Activated T-helper 1 cell treated with anti-CD3 and anti-CD28 coated beads, Interleukin-2, amount 50 U/mL, for 16 hours (primary cell): ENCODE measurements at places on chromosomes 16 and 17.

DNA sequence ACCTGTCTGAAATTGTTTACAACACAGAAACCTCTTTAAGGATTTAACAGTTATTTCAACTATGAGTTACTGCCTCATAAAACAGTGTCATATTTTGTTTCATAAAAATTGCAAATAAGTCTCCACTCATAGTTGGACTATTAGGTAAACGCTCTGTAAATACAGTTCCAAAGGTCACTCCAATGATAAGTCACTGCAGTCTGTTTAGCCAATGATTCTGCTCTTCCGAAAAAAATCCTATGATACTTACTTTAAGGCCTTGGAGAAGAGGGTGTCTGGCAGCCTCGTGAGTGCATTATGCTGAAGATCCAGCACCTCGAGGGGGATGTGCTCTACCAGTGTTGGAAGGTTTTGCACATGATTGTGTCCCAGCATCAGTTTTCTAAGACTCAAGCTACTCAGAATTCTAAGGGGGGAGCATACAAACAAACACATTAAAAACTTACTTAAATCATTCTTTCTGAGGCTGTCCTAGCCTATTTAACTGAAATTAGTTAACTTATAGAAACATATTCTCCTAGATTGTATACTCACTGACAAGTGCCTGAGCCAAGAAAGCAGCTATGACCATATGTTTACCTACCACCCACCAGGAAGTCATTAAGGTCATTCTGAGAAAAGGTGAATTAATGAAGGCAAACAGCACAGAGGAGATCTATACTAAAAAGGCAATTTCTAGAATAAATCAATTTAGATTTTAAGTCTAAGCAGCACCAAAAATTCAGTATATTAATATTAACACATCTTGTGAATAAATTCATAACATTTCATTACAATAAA is 41.1 kb downstream of the MARVELD3 start:
- DNase-seq = no peak

DNA sequence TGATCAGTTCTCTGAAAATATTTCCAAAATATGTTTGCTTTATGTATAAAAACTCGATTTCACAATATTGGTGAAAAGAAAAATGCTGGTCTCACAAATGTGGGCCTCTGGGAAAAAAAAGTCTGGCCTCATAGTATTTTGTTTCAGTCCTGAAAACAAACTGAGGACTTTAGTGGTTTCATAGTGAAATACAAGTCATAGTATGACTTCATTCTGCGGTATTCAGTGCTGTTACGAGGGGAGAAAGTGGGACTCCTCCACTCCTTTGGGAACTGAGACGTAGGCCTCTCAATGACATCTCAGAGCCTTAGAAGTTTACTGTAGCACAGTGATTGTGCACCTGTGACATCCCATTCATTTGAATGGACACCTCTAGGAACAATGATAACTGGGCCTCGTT is 56.0 kb downstream of the CYB561 start:
- DNase-seq = no peak

- DNase-seq = no peak
These were observed 299.3 kb downstream of the MAP2K6 start for GRCh38 chr17:69713815-69714214.

DNA sequence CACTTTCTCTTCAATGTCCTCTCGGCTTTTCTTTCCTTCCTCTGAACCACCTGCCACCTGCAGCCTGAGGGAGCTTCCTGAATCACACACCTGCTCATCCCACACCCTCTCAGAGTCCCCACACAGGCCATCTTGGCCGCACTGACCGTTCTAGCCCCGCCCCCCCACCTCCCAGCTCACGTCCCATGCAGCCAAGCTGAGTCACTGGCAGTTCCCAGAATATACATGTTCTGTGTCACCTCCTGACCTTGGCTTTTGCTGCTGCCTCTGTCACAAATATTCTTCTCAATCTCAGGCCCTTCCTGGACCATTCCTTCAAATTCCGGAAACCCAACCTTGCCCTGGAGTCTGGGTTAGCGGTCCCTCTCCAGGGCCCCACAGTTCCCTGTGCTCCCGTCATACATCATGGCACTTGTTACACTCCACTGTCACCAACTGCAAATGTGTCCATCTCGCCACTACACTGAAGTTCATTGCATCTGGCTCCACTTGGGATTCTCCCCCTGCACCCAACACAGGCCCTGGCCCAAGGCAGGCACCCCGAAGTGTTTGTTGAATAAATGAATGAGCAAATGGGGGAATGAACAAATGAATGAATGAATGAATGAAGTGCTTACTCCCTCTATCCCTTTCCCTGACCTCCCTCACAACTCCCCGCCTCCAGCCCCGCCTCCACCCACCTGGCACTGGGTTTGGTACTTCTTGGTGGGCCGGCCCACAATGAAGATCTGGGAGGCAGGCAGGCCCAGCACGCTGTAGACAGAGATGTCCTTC is 12.8 kb downstream of the PIMREG start:
- no peak for DNase-seq

GRCh38 chr16:83830091-83830768 is 22.5 kb downstream of the HSBP1 start:
- DNase-seq = no peak

DNA sequence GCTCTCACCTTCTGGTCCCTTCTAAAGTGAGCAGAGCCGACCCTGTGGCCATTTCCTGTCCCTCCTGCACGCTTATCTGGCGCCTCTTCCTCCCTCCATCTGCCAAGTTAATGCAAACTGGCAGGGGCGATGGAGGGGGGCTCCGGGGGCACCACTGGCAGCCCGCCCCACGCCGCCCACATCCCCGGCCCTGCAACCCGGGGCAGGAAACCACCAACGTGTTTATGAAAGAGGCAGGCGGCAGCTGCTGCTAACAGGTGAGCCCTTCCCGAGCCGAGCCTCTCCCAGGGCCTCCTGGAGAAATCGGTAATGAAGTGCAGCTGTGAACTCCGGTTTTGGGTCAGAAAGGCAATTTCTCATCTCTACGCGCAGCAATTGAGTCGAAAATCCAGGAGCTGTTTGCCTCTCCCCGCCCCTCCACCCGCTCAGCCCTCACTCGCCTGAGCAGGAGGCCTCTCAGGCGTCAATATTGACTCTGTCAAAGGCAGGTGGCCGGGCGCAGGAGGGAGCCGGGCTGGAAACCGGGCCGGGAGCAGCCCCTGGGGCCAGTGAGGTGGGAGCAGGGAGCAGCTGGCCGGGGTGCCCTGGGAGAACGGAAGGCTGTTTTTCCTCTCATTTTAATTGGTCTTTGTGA is 164.4 kb upstream of the GSE1 start:
- DNase-seq = peak; percentile 7

DNA sequence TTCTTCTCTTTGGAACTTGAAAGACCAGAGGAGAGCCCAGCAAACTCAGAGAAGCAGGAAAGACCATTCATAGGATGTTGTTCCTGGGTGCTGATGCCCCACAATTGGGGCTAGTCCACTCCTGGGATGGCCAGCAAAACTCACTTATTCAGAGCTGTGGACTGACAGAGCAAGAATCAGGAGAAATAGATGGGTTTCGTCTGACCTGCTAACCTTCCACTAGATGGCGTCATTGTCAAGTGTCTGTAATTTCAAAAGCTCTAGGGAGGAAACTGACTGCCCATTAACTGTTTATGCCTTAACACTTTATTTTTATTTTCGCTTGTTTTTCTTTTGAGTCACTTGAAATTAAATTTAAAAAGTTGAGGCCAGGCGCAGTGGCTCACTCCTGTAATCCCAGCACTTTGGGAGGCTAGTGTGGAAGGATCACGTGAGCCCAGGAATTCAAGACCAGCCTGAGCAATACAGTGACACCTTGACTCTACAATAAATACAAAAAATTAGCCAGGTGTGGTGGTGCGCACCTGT is 28.7 kb upstream of the MILR1 start:
- DNase-seq = no peak

GRCh38 chr16:8622315-8622656 is 788 bp downstream of the METTL22 start:
- no peak for DNase-seq

- DNase-seq = no peak
These were observed 316 bp downstream of the DLG4 start for GRCh38 chr17:7219229-7219811.

- no peak for DNase-seq
These were observed 33.7 kb downstream of the LITAFD start for GRCh38 chr16:8915722-8916301.

DNA sequence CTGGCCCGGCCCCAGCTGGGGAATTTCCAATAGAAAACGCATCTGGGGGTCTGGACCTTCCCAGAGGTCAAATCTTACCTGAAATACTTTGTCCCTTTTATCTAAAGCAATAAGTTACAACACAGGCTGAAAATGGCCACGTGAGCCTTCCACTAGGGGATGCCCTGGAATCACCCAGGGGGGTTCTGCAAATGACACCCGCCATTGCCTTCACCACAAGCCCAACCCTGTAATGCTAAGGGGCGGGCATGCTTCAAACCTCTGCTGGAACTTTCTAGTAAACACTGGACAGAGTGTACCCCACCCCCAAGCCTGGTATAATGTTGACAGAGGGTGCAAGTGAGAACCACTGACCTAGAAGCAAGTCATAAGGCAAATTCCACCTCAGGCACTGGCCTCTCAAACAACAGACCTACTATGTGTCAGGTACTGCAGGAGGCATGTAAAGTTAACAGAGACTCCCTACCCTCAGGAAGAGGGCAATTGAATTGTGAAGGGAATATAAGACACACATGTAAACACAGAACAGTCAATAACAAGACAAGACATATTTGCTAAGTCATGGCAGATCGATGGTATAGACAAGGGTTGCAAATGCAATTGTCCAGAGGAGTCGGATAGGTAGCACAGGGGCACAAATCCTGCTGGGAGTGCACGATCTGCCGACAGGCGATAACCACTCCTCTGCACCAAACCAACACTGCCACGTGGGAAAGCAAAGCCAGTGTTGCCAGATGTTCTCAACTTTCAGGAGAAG is 59.0 kb downstream of the ARHGAP17 start:
- DNase-seq = no peak

GRCh38 chr17:46976626-46977270 is 2.3 kb downstream of the RPRML start:
- no peak for DNase-seq

DNA sequence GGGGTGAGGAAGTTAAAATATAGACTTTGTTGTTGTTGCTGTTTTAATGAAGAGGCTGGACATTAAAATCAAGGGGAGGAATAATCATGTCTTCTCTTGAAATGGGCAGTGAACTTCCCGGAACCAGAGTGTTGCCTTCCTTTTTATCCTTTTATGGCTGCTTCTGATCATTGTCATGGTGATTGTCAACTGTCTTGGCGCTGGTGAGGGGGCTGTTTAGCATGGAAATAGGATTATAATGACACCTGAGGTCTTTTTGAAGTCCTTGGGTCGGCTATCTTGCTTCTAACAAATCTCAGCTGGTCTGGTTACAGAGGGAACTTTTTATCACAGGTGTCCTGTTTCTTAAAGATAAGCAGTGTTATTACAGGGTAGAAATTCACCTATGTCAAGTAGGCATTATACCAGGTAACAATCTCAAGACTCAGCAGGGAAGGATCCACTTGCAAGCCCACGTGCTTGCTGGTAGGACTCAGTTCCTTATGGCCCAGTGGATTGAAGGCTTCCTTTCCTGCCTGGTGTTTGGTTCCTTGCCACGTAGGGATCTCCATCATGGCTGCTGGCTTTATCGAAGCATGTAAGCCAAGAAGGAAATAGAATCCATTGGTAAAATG is 349.3 kb downstream of the WWOX start:
- no peak for DNase-seq

DNA sequence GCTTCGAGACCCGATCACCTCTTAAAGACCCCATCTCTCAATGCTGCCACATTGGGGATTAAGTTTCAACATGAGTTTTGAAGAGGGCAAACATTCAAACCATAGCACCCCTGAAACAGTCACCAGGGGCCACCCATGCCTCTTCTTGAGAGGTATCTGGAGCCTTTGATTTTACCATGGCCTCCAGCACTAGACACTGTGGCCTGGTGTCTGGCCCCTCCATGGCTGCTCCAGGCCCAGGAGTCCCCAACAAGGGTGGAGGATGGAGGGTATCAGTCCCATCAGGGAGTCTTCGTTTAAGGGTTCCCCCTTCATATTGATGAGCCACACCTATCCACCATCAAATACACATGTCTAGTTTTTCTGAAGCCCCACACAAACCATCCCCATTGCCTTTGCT is 66.5 kb upstream of the CDH5 start:
- no peak for DNase-seq

DNA sequence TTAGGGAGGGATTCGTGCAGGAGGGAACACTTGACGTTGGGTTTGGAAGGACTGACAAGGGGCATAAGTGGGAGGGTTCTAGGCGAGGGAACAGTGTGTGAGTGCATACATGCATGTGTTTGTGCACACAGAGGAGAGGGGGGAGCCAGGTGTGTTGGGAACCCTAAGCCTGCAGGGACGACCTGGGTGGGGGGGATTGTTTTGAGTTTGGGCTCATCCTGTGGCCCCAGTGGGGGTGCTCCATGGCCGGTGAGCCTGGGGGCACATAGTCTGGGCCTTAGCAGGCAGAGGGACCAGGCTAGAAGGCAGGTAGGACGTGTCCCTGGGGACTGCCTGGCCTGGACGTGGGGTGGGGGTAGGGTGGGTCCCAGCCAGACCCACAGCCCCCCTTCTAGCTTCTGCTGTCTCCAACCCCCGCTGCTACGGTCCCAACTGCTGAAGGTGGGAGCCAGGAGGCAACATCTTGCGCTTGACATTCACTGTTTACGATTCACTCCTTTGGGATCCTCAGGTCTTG is 11.9 kb upstream of the RASD1 start:
- DNase-seq = no peak

- no peak for DNase-seq
These were observed 63.5 kb downstream of the PCTP start for GRCh38 chr17:55814377-55814776.

DNA sequence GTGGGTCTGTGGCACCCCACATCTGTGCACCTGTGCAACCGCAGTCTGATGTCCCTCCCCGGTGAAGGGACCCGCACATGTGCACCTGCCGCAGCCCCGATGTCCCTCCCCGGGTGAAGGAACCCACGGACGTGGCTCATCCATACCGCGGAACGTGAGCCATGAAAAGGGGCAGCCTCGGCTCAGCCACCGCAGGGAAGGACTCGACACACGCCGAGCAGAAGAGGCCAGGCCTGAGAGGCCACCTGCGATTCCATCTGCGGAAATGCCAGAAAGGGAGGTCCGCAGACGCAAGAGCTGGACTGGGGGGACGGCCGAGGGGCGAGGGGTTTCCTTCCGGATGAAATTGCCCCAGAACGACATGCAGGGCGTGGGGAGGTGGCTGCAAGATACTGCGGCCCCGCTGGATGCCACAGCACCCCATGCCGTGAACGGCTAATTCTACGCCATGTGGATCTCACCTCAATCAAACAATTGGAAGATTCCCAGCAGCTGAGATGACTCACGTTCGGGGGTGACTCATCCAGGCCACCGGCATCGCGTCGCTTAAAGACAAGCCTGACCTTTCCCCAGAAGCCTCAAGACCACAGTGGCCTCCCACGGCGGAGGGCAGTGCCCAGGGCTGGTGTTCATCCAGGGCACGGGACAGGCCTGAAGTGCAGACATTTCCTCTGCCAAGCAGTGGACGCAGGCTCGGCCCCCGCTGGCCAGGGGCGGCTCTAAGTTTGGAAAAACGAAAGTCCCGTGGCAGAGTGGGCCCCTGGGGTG is 21.0 kb downstream of the SOX8 start:
- DNase-seq = peak; percentile 61

GRCh38 chr16:89319886-89320781 is 102.6 kb downstream of the ZNF778 start:
- no peak for DNase-seq
